ENCODE measurements at places on chromosomes 12 and 14.

GRCh38 chr14:46940611-46941010 is 289.0 kb upstream of the RPL10L start:
- DNase-seq, result no peak

GRCh38 chr12:132199101-132199500 is 54.8 kb downstream of the NOC4L start:
- DNase-seq, result no peak

GRCh38 chr12:107536613-107537012 is 149.0 kb upstream of the PWP1 start:
- DNase-seq, result no peak

DNA sequence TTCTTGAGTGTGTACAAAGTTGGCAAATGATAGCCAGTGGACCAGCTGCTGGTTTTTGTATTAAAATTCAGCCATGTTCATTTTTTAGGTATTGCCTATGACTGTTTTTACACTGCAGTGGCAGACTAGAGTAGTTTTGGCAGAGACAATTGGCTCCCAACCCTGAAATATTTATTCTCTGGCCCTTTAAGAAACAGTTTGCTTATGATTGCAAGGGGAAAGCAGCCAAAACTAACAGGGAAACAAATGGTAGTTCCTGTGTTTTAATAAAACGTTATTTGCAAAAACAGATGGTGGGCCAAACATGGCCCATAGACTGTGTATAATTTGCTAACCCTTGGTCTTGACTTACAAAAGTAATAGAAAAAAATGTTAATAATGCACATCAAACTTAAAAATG is 110.2 kb downstream of the ALX1 start:
- DNase-seq, result no peak

DNA sequence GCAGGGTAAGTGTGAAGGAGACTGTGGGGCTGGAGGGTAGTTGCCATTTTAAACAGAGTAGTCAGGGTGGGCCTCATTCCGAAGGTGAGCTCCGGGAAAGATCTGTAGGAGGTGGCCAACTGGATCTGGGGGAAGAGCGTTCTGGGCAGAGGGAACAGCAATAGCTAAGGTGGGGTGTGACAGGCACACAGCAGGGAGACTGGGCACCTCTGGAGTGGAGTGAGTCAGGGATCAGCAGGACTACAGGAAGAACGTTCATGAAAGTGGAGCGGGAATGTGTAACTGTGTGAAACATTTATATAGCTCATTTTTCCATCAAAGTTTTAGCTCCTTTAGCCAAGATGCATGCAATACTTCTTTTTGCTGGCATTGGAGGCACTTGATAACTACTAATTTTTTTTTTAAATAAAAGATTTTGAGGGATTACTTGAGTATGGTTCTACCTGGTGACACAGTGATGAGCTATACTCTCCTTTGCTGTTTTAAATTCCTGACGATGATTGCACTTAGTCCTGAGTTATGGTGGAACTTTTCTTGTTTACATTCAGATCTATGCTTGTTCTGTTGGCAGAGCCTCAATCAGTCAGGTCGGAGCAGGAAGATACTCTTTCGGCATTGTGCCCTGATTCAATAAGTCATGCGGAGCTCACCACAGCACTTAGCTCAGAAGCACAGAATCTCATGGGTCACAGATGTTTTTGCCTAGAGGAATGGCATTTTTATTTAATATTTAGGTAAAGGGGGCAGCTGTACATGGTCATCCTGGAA is 106.4 kb downstream of the WIF1 start:
- no peak for DNase-seq

DNA sequence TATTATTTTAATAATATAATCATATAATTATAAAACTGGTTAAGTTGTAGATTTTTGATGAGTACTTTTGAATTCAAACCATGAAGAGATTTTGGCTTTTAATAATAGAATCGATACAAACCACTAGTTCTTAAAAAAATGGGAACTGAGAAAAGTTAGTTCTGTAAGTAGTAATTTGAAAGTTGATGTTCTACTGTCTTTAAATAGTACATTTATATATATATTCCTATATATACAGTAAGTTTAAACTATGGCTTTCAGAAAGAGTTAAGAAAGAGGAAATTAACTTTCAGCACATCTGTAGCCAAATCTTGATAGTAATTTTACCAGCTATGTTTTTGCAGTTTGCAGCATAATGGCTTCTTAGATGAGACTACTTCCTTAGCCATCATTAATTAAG is 7.8 kb downstream of the LRRK2 start:
- no peak for DNase-seq

- DNase-seq, result no peak
Observed at GRCh38 chr14:91980157-91980556, 32.7 kb upstream of the FBLN5 start.

DNA sequence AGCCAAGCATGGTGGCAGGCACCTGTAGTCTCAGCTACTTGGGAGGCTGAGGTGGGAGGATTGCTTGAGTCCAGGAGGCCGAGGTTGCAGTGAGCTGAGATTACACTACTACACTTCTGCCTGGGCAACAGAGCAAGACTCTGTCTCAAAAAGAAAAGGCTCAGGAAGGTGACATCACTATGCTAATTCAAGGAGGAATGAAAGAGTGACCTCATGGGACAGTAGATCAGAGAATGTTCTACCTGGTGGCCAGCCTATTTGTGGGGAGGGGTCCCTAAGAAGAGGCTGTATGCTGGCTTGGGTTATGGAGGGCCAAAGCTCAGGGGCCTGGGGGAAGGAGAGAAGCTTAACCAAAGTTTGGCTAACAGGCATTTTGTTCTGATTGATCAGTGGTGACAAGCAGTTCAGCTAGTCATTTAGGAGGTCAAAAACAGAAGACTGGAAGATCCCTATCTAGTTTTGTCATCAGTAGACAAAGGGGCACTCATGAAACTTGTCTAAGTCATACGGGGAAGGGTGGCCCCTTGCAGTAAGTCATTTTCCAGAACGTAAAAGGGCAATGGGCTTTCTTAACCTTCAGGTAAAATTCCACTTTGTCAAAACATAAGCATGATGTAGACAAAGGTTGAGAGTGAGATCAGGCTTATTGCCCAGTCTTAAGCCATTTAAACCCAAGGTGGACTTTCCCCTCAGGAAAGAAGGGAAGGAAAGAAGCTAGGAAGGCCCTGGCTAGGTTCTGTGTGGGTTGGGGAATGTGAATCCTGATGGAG is 60.8 kb upstream of the EEA1 start:
- no peak for DNase-seq

- no peak for DNase-seq
Observed at GRCh38 chr14:74402401-74403251, 23.4 kb downstream of the SYNDIG1L start.

GRCh38 chr14:61003571-61003970 is 22.5 kb downstream of the SLC38A6 start:
- no peak for DNase-seq

DNA sequence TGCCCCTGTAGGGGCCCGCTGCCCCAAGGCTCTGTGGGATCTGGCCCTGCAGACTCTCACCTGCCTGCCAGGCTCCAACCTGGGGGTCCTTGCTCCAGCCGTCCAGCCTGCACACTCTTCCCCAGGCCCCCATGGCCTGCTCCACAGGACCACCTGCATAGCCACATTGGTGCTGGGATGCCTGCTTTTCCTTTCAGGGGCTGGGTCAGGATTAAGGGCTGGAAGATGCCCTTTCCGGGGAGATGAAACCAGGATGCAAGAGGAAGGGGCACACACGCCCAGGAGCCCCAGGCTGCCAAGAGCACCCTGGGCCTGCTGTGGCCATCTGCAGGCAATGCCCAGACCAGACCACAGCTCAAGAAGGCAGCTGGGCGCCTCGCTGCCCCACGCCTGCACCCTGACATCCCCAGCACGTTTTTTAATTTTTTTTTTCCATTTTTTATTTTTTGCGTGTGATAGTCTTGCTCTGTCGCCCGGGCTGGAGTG is 15.0 kb downstream of the BAG5 start:
- no peak for DNase-seq

- peak; percentile 57 for DNase-seq
Observed at GRCh38 chr14:105411017-105411941, 8.3 kb upstream of the MTA1 start.

- no peak for DNase-seq
Observed at GRCh38 chr14:77580477-77580876, 36.0 kb downstream of the SPTLC2 start.

DNA sequence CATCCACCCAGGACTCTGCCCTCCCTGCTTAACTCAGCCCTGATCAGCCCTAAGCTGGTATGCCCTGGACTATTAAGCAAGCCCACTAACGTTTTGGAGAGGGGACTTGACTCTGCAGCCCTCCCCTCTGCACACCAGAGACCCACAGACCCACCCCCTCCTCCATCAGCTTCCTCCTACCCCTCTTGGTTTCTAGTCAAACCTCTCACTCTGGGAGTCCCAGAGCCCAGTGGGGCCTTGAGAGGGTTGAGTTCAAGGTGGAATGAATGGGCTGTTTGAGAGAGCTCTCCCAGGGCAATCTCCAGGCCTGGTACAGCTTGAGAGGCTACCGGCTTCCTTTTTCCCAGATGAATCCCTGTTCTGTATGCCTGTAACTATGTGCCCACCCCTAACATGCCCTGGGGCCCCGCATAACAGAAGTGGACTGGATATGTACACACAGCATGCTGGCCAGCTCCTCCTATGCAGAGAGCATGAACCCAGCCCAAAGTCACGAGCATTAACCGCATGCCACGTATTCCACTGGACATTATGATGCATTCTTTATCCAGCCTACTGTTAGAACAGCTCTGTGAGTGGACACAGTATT is 43.6 kb downstream of the IRF2BPL start:
- DNase-seq, result no peak

DNA sequence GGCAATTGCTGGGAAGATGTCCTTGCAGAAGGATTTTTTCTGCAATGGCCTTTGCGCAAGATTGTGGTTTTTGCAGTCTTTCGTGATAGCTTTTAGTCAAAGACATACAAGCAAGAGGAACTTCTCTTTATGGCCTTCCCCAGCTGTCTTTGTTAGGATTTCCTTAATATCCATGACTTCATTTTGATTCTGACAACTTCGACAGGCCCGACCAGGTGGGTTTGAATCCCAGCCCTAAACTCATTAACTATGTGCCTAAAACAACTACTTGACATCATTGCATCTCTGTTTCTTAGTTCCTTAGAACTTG is 13.3 kb upstream of the VRK1 start:
- no peak for DNase-seq

DNA sequence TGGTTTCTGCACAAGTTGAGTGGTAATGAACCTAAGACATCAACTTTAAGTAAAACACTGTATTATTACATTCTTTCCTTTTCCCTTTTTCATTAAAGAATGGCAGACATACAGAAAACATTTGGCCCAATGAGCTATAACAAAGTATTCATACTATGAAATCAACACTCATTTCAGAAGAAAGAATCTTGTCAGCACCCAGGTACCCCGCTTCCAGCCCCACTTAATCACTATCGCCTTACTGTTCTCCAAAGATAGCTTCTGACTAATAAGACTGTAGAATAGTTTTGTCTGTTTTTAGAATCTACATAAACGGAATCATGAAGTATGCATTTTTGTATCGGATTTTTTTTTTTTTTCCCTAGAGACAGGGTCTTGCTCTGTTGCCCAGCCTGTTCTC is 9.5 kb downstream of the CNTN1 start:
- no peak for DNase-seq

GRCh38 chr12:85448548-85449139 is 168.6 kb downstream of the ALX1 start:
- no peak for DNase-seq

- no peak for DNase-seq
Observed at GRCh38 chr12:20567413-20567812, 127.7 kb upstream of the SLCO1C1 start.

- no peak for DNase-seq
Observed at GRCh38 chr14:105201925-105202513, 20.9 kb upstream of the NUDT14 start.

DNA sequence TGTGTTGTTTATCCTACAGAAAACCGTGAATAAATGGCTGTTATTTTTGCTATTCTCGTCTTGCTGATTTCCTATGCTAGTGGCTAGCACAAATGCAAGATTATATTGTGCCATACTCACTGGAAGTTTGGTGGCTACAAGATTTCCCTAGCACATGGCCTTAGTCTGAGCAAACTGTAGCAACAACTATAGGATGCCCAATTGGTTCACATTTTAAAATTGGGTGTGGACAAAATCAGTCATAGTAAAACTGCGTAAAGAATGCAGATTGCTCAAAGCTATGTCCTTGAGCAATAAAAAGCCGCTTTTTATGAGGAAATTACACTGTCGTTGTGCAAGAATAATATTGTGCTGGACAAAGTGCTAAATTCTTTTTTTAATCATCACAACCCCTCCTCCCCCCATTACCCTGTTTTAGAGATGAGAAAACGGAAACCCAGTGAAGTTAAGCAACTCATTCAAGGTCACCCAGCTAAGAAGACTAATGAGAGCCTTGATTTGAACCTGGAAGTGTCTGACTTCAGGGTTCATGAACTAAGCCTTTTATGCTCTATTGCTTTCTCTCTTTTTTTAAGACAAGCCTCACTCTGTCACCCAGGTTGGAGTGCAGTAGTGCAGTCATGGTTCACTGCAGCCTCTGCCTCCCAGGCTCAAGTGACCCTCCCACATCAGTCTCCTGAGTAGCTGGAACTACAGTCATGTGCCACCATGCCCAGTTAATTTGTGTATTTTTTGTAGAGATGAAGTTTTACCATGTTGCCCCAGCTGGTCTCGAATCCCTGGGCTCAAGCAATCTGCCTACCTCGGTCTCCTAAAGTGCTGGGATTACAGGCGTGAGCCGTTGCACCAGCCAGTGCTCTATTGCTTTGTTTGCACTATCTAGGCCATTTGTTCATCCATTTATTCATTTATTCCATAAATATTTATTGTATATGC is 73.6 kb downstream of the SRGAP1 start:
- no peak for DNase-seq

GRCh38 chr12:113278633-113279032 is 56.3 kb downstream of the SLC8B1 start:
- DNase-seq, result no peak

GRCh38 chr12:60210756-60211155 is 614.9 kb downstream of the SLC16A7 start:
- no peak for DNase-seq

GRCh38 chr14:50928002-50928635 is 16.2 kb downstream of the PYGL start:
- no peak for DNase-seq

DNA sequence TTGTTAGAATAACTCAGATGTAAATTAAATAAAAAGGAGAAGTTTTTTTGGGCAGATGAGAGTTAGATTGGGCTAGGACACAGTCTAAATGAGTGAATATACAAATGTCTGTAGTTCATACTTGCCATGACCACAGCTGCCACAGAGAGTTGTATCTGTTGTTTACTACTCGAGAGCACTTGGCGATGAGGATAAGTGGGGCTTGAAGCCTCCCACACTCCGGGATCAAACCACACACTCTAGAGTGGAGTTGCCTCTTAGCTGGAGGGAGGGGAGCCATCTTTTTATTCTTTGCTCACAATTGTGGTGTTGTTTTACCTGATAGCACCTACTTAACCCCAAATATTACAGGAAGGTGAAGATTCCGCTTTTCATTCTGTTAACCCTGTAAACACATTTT is 27.5 kb downstream of the BEST3 start:
- DNase-seq, result no peak

DNA sequence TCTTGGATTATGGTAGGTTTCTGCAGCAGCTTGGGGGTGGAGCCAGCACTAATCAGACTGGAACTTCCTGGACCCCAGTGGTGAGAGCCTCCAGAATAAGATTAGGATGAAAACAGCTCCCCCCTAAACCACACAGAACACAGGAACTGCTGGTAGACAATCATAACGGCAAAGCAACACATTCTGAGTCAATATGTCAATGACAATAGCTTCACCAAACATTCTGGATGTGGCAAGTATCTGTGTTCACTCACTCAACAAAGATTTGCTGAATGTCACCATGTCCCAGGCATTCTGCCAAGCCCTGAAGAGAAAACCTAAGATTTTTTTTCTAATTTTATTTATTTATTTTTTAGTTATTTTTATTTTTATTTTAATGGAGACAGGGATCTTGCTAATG is 65.2 kb downstream of the LRRC74A start:
- DNase-seq, result no peak
